ENCODE measurements at places on chromosomes 2 and 18. TPM values are rescaled to one million over a fixed set of nuclear protein-coding genes. Genes with fewer than 3 reads are reported as not detected.

MBD5 gene
- 46.5 TPM for total RNA-seq

CTDSP1 gene
- 137 TPM for total RNA-seq

DNA sequence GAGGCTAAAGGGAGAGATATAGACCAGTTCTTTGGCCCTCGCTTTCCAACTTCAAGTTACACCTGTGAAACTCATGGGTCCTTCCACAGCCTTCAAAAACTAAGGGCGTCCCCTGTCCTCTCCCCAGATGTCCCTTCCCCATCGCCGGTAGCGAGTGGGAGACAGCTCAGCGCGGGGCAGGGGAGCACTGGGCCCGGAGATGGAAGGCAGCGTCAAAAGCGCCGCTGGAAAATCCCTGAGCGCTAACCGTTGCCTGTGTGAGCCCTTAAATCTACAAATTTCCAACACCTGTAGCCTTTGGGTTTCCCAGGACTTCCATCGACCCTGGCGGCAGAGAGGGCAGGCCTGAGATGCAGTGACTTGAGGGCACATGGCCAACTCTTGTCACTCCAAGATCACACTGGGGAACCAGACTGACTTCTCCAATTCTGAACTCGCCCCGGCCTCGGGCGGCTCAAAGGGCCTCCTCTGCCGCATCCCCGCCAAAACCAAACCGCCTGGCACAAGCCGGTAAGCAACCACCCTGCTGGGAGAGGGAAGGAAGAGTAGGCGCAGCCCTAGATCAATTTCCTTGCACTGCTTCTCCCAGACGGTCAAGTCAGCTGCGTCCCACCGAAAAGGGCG is 879 bp upstream of the EPAS1 start:
- peaks cover 21% of the 10 kb centered on the region for H3K4me1 ChIP-seq
- H3K36me3 ChIP-seq: no peaks in the 10 kb centered on the region
- peak overlapping the region; percentile 92 for H3K27ac ChIP-seq
- peak overlapping the region; percentile 83 for H3K4me3 ChIP-seq
- no peaks in the 10 kb centered on the region for H3K27me3 ChIP-seq
- peak; percentile 62 for DNase-seq

- no peak overlapping the region for H3K4me3 ChIP-seq
- DNase-seq: no peak
Observed at GRCh38 chr2:3115301-3116042, 262.1 kb downstream of the EIPR1 start.

GRCh38 chr2:145764631-145765030 is 1244.7 kb upstream of the ZEB2 start:
- H3K4me1 ChIP-seq: peaks cover 33% of the 10 kb centered on the region
- no peaks in the 10 kb centered on the region for H3K36me3 ChIP-seq
- DNase-seq: peak; percentile 44
- no peak overlapping the region for H3K27ac ChIP-seq
- H3K4me3 ChIP-seq: no peak overlapping the region

GRCh38 chr2:224585211-224586088 is at the start of gene CUL3:
Gene CUL3, minus strand, starts transcription at chr2:224585363. Its CDS starts 354 bp downstream, at chr2:224585009.
- peak within 1 kb of the TSS; percentile 97 for H3K27ac ChIP-seq
- H3K4me3 ChIP-seq: peak within 1 kb of the TSS; percentile 55
- peak; percentile 99 for DNase-seq
- H3K4me1 ChIP-seq: no peaks in the 10 kb centered on the region
- no peaks in the 10 kb centered on the region for H3K36me3 ChIP-seq

Data from tibial nerve (tissue), 4 donors.